ENCODE measurements at places on chromosomes 12 and 14. TPM values are rescaled to one million over a fixed set of nuclear protein-coding genes. Genes with fewer than 3 reads are reported as not detected.

DNA sequence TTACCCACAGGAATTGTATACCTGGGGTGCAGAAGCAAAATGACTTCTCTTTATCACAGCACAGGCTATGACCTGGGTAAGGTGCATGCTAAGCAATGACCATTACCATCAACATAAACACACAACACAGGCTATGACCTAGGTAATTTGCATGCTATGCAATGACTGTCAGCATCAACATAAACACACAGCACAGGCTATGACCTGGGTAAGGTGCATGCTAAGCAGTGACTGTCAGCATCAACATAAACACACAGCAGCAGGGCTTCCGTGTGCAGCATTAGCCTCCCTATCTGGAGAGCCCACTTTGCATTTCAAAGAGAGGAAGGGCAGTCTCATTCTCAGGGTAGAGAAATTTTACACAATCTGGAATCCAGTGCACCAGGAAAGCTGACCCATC, 583.0 kb downstream of the TMEM121 start:
- no peaks in the 10 kb centered on the region for H3K36me3 ChIP-seq
- no peak overlapping the region for H3K27ac ChIP-seq
- no peaks in the 10 kb centered on the region for H3K4me1 ChIP-seq
- no peaks in the 10 kb centered on the region for H3K27me3 ChIP-seq
- no peak for DNase-seq

DNA sequence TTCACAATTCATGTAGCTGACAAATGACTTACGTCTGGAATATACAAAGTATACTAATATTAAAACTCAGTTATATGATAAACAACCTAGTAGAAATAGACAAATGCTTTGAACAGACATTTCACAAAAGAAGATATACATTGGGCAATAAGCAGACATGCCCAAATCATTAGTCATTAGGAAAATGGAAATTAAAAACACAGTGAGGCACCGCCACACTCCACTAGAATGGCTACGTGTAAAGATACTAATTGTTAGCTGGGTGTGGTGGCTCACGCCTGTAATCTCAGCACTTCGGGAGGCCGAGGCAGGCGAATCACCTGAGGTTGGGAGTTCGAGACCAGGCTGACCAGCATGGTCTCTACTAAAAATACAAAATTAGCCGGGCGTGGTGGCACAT, 248.9 kb upstream of the TMEM132C start:
- no peaks in the 10 kb centered on the region for H3K27me3 ChIP-seq
- H3K27ac ChIP-seq: no peak overlapping the region
- H3K4me1 ChIP-seq: no peaks in the 10 kb centered on the region

DNA sequence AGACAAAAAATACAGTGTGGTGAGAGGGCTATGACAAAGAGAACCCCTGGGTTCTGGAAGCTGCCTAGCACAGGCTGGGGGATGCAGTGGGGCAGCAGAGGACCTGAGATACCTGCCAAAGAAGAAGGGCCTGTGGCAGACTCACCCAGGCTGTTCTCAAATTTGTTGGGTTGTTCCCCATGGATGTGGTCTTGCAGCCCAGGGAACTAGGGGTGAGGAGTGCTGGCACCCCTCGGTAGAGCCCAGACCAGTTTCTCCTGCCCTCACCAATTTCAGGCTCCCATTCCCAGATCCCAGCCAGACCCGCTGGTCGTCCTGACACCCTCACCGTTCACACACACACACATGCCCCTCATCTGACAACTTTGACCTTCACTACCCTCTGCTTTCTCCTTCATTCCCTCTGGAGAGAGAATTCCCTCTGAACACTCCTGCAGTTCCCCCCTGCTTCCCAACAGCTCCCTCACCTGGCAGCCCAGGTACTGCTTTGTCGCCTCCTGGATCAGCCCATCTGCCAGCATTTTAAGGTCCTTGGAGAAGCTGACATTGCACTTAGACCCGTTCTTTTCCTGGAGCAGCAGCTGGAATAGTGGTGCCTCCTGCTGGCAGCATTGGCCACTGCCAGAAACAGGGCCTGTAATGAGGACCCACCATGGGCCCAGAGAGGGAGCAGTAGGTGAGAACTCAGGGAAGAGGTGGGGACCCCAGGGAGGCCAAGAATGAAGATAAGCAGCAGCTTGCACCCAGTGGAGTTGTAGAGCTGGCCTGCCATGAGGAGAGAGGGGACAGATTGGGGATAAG, 5.9 kb upstream of the GDF11 start:
- no peak overlapping the region for H3K4me3 ChIP-seq
- H3K27me3 ChIP-seq: no peaks in the 10 kb centered on the region
- peaks cover 3% of the 10 kb centered on the region for H3K4me1 ChIP-seq
- H3K36me3 ChIP-seq: no peaks in the 10 kb centered on the region

The RDH16 gene
- 5.6 TPM for total RNA-seq

DNA sequence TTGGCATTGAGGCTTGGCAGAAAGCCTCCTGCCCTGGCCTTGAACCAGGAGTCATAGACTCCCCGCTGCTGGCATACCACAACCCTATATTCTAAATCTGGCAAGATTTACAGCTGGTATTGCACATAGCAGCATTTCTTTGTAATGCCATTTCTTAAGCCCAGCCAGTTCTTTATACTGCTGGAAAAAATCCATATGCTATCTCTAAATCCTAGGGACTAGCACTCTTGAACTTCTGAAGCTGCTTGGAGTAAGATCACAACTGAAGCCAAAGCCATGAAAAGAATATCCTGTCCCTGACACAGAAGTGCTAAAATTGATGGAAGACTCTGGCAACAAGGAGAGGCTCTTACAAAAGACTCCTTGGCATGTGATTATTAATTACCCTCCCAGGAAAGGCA, 89.3 kb downstream of the KCNC2 start:
- H3K4me3 ChIP-seq: no peak overlapping the region
- no peak for DNase-seq
- H3K36me3 ChIP-seq: no peaks in the 10 kb centered on the region
- no peak overlapping the region for H3K27ac ChIP-seq
- H3K27me3 ChIP-seq: no peaks in the 10 kb centered on the region

DNA sequence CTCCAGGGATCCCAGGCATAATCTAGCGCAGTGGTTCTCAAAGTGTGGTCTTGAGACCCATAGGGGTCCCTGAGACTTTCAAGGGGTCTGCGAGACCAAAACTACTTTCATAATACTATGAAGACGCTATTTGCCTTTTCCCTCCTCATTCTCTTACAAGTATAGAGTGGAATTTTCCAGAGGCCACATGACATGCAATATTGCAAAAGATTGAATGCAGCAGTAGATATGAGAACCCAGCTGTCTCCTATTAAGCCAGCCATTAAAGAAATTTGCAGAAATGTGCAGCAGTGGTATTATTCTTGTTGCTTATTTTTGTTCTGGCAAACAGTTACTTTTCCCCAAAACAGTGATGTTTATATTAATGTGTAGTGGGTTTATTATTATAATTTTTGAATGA, 62.8 kb downstream of the VWF start:
- H3K4me1 ChIP-seq: no peaks in the 10 kb centered on the region
- H3K36me3 ChIP-seq: no peaks in the 10 kb centered on the region
- no peak for DNase-seq
- H3K27ac ChIP-seq: no peak overlapping the region

- H3K4me3 ChIP-seq: no peak overlapping the region
- H3K27me3 ChIP-seq: no peaks in the 10 kb centered on the region
- H3K27ac ChIP-seq: no peak overlapping the region
- no peaks in the 10 kb centered on the region for H3K36me3 ChIP-seq
- no peaks in the 10 kb centered on the region for H3K4me1 ChIP-seq
- no peak for DNase-seq
These were observed 11.6 kb upstream of the SCN8A start for GRCh38 chr12:51579321-51579850.

DNA sequence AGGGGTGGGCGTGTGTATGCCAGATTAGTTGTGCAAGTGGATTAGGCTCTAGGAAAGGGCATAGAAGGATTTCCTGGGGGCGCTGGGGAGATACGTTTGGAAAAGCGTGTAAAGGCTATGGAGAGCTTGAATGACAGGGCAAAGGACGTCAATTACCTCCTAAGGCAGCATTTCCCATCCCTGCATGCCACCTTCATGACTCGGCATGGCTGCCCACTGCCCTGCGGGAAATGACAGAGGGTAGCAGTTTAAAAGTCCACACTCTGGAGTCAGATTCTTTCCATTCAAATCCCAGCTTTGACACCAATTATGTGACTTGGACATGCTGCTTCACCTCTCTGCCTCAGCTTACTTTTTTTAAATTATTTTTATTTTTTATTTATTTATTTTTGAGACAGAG, 14.8 kb upstream of the TMEM229B start:
- no peaks in the 10 kb centered on the region for H3K27me3 ChIP-seq
- no peaks in the 10 kb centered on the region for H3K36me3 ChIP-seq
- no peak for DNase-seq
- H3K4me1 ChIP-seq: no peaks in the 10 kb centered on the region
- H3K4me3 ChIP-seq: no peak overlapping the region
- no peak overlapping the region for H3K27ac ChIP-seq

- H3K4me1 ChIP-seq: peaks cover 8% of the 10 kb centered on the region
- H3K27me3 ChIP-seq: no peaks in the 10 kb centered on the region
- peaks cover 14% of the 10 kb centered on the region for H3K36me3 ChIP-seq
These were observed 4.6 kb downstream of the MARCHF9 start for GRCh38 chr12:57759360-57759980.

GRCh38 chr12:24780697-24781368, 168.1 kb downstream of the BCAT1 start:
- no peak for DNase-seq
- H3K36me3 ChIP-seq: no peaks in the 10 kb centered on the region
- no peaks in the 10 kb centered on the region for H3K4me1 ChIP-seq
- H3K27ac ChIP-seq: no peak overlapping the region
- no peak overlapping the region for H3K4me3 ChIP-seq

DNA sequence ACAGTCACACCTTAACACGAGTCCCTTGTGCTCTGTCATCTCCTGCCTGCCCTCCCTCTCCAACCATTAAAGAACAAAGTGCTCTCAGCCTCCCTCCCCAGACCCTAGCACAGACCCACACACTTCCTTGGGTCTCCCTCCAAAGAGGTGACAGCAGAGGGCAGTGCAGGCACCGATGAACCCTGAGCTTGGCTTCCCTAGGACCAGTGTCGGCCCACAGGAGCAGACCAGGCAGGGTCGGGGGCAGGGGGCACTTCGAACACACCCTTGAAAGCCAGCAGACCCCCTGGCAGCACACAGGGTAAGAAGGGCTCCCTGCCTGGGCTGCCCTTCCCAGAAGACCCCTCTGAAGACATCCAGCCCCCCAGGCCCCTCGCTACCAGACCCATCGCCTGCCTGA, 7.0 kb downstream of the CDK2AP1 start:
- H3K36me3 ChIP-seq: peaks cover 40% of the 10 kb centered on the region
- H3K4me3 ChIP-seq: no peak overlapping the region
- H3K27ac ChIP-seq: no peak overlapping the region
- no peak for DNase-seq

GRCh38 chr12:31020385-31021166, 53.1 kb upstream of the DDX11 start:
- H3K27ac ChIP-seq: no peak overlapping the region
- no peaks in the 10 kb centered on the region for H3K27me3 ChIP-seq
- DNase-seq: no peak
- H3K4me1 ChIP-seq: no peaks in the 10 kb centered on the region
- H3K4me3 ChIP-seq: no peak overlapping the region
- H3K36me3 ChIP-seq: no peaks in the 10 kb centered on the region

DNA sequence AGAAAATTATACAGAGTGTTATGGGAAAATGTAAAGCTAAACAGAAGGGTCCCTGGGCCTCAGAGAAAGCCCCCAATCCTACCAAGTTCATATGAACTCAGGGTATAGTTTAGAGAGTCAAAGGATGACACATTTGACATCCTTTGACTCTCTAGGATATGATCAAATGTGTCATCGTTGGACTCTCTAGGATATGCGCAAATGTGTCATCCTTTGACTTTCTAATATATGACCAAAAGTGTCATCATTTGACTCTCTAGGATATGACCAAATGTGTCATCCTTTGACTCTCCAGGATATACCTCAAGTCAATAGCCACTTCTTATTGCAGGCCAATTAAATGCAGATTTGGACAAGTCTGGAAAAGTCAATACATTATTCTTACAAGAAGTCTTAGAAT, 204.8 kb upstream of the IGF1 start:
- no peaks in the 10 kb centered on the region for H3K36me3 ChIP-seq
- no peak overlapping the region for H3K27ac ChIP-seq
- no peaks in the 10 kb centered on the region for H3K27me3 ChIP-seq
- H3K4me3 ChIP-seq: no peak overlapping the region
- DNase-seq: no peak

The KRT5 gene
- 1.6 TPM for total RNA-seq

The AVPR1A gene
- 32.4 TPM for total RNA-seq

- DNase-seq: no peak
- H3K4me1 ChIP-seq: peaks cover 36% of the 10 kb centered on the region
- no peaks in the 10 kb centered on the region for H3K27me3 ChIP-seq
These were observed 36.6 kb upstream of the LTBP2 start for GRCh38 chr14:74648601-74649000.

DNA sequence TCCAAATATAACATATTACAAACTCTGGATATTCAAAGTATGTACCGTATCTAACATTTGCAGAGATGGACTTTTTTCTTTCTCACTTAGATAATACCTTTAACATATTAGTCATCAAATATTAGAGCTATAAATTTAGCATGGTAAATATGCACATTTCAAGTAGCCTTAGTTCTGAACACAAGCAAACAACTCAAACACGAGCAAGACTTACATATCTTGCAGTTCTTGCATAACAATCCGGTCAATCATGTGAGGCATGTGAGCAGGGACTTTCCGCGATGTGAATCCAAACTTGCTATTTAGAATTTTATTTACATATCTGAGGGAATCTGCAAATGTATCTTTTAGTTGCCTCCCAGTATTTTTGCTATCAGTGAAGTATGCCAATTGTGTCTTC, 22.1 kb upstream of the SYCP3 start:
- H3K36me3 ChIP-seq: peaks cover 6% of the 10 kb centered on the region
- DNase-seq: no peak

The IQSEC3 gene
- 0.53 TPM for total RNA-seq

GRCh38 chr14:54622192-54622958, 55.4 kb downstream of the SAMD4A start:
- H3K27me3 ChIP-seq: no peaks in the 10 kb centered on the region
- no peak overlapping the region for H3K27ac ChIP-seq
- no peak for DNase-seq
- peaks cover 3% of the 10 kb centered on the region for H3K36me3 ChIP-seq

GRCh38 chr12:77124767-77125166, 59.4 kb upstream of the E2F7 start:
- no peaks in the 10 kb centered on the region for H3K4me1 ChIP-seq
- H3K36me3 ChIP-seq: no peaks in the 10 kb centered on the region
- H3K4me3 ChIP-seq: no peak overlapping the region

DNA sequence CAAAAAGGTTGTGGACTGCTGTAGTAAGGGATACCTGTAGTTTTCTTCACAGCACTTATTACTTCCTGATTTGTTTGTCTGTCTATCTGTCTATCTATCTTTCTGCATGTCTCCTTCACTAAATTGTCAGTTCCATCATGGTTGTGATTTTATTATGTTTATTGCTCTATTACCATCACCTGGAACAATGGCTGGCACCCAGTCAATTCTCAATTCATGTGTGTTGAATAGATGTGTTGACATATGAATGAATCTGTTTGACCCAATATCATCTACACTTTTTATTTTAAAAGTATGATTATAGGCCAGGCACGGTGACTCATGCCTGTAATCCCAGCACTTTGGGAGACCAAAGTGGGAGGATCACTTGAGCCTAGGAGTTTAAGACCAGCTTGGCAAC, 224.4 kb downstream of the NUBPL start:
- no peaks in the 10 kb centered on the region for H3K4me1 ChIP-seq
- no peak overlapping the region for H3K4me3 ChIP-seq
- no peak overlapping the region for H3K27ac ChIP-seq
- H3K36me3 ChIP-seq: no peaks in the 10 kb centered on the region
- no peak for DNase-seq

GRCh38 chr14:101476258-101476915, 84.9 kb upstream of the DIO3 start:
- H3K36me3 ChIP-seq: no peaks in the 10 kb centered on the region
- H3K27me3 ChIP-seq: no peaks in the 10 kb centered on the region
- H3K4me3 ChIP-seq: no peak overlapping the region
- peaks cover 4% of the 10 kb centered on the region for H3K4me1 ChIP-seq
- no peak overlapping the region for H3K27ac ChIP-seq
- DNase-seq: peak; percentile 41

Data from ascending aorta (tissue), 2 donors.